ENCODE measurements at places on chromosomes 11 and 22.
A peak's percentile ranks its signal among the peaks of the same experiment; 100 is the strongest.

- DNase-seq: no peak
These were observed 72.3 kb downstream of the FBXO7 start for GRCh38 chr22:32546935-32547334.

DNA sequence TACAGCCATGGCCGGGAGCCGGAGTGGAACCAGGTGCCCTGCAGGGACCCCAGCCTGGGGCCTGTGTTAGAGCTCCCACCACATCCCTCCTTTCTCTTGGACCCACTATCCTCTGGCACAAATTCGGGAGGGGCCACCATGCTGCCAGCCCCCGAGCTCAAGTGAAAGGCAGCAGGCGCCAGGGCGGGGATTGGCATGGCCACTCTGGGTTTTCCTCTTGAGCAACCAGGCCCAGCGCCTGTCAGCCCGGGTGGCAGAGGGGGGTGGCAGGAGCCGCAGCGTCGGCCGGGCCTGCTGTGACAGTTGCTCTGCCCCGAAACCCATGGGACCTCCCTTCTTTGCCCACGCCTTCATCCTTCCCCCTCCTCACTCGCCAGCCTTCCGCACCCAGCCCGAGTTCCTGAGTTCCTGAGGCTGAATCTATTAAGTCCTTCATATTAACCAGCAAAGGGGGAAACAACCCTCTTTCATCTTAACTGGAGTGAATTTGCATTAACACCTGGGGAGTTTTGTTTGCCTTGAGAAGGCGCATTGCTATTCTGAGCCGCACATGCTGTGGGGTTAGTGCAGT is 16.8 kb upstream of the CABP7 start:
- DNase-seq: no peak

DNA sequence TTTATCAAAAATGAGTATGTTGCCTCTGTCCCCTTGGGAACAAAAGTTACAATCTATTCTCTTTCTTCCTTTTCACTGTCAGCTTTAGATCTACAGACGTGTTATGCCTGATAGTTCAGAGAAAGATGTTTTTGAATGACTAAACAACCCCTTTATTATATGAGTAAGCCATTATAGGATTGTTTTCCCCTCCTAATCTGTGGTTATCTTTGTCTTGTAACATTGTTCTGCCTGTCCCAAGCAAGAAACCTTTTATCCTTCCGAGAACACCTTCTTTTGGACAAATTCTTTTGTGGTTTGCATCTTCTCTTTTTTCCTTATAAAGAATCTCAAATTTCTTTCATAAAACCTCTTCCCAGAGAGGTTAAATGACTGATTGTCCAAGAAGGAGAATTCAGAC is 208.4 kb downstream of the DDX10 start:
- no peak for DNase-seq

DNA sequence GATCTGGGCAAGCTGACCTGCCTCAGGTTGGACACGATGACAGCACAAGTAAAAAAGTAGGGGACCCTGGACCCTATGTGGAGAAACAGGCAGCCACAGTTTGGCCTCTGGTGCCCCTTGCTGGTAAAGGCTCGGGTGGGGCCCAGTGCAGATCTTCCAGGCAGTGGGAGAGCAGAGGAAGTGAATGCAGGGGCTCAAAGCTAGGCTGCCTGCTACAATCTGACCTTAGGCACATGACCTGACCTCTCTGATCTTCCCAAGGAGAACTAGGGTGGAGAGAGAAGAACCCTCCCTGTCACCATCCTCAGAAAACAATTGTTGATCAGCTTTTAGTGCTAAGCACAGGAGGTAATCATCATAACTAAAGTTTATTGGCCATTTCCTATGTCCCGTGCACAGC is 76.5 kb downstream of the PDE2A start:
- DNase-seq: no peak

GRCh38 chr11:69637941-69638871 is 2.8 kb upstream of the CCND1 start:
- peak; percentile 67 for DNase-seq

DNA sequence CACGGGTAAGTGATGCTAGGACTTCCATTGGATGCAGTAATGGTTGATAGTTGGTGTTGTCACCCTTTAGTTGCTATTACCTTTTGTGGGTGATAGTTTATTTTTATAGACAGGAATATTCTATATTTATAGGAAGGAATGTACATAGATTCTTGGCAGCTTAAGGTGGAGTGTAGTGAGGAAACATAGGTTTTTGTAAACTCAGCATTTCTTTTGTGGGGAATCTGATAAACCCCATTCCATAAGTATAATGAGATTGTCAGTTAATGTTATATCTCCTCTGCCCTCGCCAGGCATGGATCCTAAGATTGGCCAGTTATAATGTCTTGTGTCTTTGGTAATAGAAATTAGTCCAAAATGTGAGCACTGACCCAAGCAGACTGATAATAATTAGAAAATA is 262.7 kb downstream of the JRKL start:
- no peak for DNase-seq

DNA sequence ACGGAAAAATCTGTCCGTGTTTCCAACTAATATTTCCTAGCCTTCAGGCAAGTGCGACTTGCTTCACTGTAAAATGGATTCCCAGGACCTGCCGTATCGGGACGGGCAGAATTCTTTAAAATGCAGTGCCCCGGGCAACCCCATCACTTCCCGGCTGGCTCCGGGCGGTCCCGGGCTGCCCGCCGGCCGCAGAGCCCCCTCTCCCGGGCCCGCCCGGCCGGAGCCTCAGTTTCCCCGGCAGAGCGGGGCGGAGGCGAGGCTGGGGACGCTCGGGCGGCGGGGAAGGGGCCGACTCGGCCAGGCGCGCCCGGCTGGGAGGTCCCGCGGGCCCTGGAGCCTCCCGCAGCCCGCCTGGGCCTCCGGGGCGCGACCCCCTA is 84.2 kb upstream of the WNT7B start:
- no peak for DNase-seq

- no peak for DNase-seq
These were observed 9.5 kb downstream of the DRICH1 start for GRCh38 chr22:23622634-23623033.

DNA sequence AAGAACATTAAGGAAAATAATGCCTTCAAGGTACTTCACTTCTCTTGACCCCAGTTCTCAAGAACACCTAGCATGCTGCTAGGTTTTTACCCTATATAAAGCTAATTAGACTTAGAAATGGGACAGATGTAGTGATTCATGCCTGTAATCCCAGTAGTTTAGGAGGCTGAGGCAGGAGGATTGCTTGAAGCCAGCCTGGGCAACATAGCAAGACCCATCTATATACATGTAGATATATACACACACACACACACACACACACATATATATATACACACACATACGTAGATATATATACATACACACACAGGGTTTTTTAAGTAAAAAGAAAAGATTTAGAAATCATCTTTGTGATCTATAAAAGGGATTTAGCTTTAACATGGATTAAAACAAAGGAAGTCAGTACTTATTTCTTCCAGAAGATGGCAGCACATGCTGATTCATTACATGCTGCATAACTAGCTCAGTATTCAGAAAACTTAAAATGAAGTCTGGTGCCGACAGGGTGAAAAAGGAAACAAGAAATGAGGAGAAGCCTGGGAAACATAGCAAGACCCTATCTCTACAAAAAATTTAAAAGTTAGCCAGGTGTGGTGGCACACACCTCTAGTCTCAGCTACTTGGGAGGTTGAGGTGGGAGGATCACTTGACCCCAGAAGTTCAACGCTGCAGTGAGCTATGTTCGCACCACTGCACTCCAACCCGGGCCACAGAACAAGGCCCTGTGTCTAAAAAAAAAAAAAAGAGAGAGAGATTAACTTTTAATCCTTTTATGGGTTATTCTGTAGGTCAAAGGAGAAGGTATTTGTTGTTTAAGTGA is 28.5 kb upstream of the RBX1 start:
- DNase-seq: peak; percentile 24

DNA sequence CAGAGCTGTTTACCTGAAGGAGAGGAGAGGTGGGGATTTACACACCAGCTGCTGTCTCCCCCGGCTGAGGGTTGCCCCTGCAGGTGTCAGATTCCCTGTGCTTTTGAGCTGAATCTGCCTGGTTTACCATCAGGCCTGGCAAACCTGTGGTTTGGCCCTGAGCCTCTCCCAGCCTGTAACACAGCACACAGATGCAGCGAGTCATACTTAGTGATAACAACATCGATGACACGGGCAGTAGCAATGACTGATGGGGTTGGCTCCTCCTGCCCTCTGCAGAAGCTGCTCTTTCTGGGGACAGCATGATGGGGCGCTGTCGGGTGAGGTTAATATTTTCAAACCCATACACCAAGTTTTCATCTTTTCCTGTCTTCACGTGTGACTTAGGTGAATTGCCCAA is 380.0 kb upstream of the B3GAT1 start:
- DNase-seq: peak; percentile 17

DNA sequence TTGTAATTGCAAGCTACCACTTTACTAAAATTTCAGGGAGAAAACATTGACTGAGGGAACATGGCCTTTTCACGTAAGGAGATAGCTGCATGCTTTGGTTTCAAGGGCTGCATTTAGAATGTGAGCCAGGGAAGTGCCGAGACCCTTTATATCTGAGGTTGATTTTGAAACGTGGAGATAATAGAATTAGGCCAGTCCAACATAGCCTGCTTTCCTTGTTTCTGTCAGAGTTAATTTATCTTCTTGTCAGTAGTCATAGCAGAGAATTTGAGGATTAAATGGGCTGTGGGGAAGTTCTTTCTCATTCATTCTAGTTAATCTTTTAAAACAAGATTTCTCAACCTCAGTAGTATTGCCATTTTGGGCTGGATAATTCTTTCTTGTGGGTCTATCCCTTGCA is 12.2 kb downstream of the ALKBH3 start:
- no peak for DNase-seq

- DNase-seq: no peak
These were observed 13.4 kb downstream of the VWCE start for GRCh38 chr11:61281581-61282250.

DNA sequence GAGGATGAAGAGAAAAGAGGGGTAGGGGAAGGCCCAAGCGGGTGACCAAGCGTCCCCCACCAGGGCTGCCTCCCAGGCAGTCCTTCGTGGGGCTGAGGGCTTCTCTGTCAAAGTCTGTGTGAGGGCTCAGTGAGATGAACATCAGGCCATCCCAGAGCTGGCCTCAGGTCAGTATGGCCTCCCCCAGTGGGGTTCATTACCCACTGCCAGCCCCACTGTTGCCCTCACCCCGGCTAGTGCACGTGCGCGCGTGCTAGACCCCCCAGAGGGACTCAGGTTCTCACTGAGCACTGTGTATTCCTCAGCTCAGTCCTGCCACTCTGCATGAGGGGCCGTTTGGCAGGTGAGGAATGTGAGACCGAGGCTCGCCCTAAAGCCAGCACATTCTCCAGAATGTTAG is 3.3 kb downstream of the KDELR3 start:
- DNase-seq: no peak

GRCh38 chr11:33656768-33657167 is 43.9 kb downstream of the C11orf91 start:
- DNase-seq: no peak

DNA sequence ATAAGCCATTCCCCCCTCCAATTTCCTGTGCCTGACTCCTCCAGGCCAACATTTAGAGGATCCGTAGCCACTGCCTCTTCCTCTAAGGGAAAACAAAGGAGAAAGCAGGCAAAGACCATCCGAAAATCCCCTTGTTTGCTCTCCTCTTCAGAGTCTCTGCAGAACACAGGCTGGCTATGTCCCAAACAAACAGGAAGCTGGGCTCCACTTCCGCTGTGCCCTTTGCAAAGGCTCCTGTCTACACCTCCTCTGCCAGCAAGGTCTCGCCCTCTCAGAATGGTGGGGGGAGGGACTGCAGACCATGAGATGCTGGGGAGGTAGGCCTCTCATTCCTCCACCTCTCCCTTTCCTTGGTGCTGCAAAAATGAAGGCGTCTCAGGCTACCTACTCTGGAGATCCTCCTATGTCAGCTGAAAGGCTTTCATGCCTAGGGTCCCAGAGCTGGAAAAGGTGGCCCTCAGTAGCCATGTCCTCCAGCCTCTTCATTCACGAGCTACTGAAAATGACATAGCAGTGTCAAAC is 596.2 kb downstream of the BUD13 start:
- DNase-seq: no peak

DNA sequence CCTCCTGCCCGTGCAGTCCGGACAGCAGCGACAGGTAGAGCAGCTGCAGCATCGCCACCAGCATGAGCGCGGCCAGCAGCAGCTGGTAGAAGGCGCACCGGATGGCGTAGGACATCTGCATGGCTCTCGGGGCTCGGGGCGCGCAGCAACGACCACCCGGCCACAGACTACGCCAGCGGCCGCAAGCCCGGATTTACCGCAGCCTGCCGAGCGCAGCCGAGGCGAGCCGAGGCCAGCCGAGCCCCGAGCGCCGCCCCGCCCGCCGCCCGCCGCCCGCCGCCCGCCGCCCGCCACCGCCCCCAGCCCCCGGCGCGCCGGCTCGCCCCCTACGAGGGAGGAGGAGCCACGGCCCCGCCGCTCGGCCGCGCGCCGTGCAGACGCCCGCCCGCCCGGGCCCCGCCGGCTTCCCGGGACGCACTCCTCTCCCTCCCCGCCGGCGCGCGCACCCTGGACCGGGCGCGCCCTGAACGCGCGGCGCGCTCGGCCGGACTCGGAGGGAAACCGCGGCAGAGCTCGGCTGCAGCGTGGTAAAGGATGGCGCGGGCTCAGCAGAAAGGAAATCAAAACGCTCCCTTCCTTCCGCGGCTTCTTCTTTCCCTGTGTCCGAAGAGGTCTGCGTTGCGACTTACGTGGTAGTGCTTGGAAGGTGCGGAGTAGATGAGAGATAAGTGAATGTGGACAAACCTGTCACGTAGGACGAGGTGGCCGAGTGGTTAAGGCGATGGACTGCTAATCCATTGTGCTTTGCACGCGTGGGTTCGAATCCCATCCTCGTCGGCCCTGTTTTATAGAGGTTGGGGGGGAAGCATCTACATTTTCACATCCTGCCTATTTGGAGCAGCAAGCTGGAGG is at the start of gene B4GAT1:
B4GAT1 (minus strand) TSS at position 205 of the 852 bp plus-strand sequence; CDS start at position 121, 84 bp downstream.
- peak; percentile 87 for DNase-seq

- DNase-seq: no peak
These were observed 76.2 kb downstream of the SLC1A2 start for GRCh38 chr11:35343033-35343598.

DNA sequence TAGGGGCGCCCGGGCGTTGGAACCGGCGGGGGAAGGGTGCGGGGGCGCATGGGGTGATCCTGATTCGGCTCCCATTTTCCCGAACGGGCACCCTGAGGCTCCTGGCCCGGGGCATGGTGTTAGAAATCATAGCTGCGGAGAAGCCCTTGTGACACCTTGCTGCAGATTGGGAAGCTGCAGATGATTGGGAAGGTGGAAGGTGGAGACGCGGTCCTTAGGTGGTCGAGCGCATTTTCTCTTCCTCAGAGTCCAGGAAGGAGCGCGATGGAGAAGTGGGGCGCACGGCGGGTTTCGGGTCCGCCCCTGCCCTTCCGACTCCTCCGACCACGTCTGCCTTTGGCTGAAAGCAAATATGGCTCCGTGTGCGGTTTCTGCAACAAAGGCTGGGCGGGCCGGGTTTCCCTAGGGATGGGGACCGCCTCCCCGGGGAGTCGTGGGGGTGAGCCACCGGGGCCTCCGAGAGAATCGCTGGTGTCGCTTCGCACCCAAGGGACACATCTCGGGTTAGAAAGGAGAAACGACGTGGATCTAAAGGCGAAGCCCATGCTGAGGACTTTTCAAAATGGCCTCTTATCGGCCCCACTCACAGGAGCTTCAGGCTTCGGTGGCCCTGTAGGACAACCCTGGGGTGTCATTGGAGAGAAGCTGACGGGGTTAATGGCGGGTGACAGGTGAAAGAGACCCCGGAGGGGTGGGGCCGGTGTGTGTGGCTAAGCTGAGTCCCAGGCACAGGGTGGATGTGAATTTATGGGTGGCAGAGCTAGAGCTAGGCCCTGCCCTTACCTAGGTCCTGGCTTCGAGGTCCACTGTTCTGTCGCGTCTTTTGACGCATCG is 707 bp upstream of the FTH1 start:
- DNase-seq: no peak

Data from brain microvascular endothelial cell (primary cell).